ENCODE measurements at places on chromosomes 3 and 15. TPM values are rescaled to one million over a fixed set of nuclear protein-coding genes. Genes with fewer than 3 reads are reported as not detected.

ACKR2 gene
- 3.5 TPM for total RNA-seq

CCR5 gene
- not detected for total RNA-seq

GATA2 gene
- 6.7 TPM for total RNA-seq

DTX3L gene
- 21.4 TPM for total RNA-seq

FBXO45 gene
- total RNA-seq, result 14.3 TPM

BCL2A1 gene
- 0.13 TPM for total RNA-seq

APBA2 gene
- total RNA-seq, result 22.7 TPM

SIDT1 gene
- total RNA-seq, result not detected

STAB1 gene
- total RNA-seq, result 330 TPM

LEKR1 gene
- total RNA-seq, result 0.26 TPM

ACOX2 gene
- total RNA-seq, result 1.6 TPM

CHMP2B gene
- 13.7 TPM for total RNA-seq

SGO1 gene
- 1.8 TPM for total RNA-seq

SLC9C1 gene
- total RNA-seq, result under 0.01 TPM

GABRR3 gene
- not detected for total RNA-seq

NEK11 gene
- total RNA-seq, result 2.3 TPM

PLA2G4D gene
- total RNA-seq, result not detected

SHC4 gene
- 0.51 TPM for total RNA-seq

TTC21A gene
- 0.90 TPM for total RNA-seq

SCAANT1 gene
- total RNA-seq, result not detected

CHRNA5 gene
- total RNA-seq, result 2.1 TPM

HRG gene
- total RNA-seq, result not detected

MST1R gene
- total RNA-seq, result 0.13 TPM

CNTN4 gene
- total RNA-seq, result not detected

PPP1R14D gene
- total RNA-seq, result not detected

SLC2A2 gene
- total RNA-seq, result not detected

CLDN16 gene
- total RNA-seq, result not detected

ETV5 gene
- 28.5 TPM for total RNA-seq

SH3GL3 gene
- total RNA-seq, result not detected

ECE2 gene
- total RNA-seq, result not detected

TRIM42 gene
- total RNA-seq, result not detected

APOD gene
- 12.9 TPM for total RNA-seq

IGF1R gene
- total RNA-seq, result 13.5 TPM

TTLL13 gene
- 0.13 TPM for total RNA-seq

LDHAL6B gene
- not detected for total RNA-seq

SLC22A14 gene
- under 0.01 TPM for total RNA-seq

KCNMB2 gene
- not detected for total RNA-seq

IRAK2 gene
- 60.3 TPM for total RNA-seq

SMAD6 gene
- total RNA-seq, result 7.5 TPM

MYEF2 gene
- 8.6 TPM for total RNA-seq

INSYN1 gene
- 0.51 TPM for total RNA-seq

FMN1 gene
- under 0.01 TPM for total RNA-seq

ABHD6 gene
- total RNA-seq, result 28.7 TPM

C3orf20 gene
- total RNA-seq, result not detected

FOXL2NB gene
- total RNA-seq, result not detected

P2RY14 gene
- total RNA-seq, result not detected

CMC1 gene
- 2.1 TPM for total RNA-seq

CCR3 gene
- not detected for total RNA-seq

LYZL4 gene
- not detected for total RNA-seq

AP3B2 gene
- total RNA-seq, result not detected

HIGD2B gene
- total RNA-seq, result not detected

OR5H1 gene
- not detected for total RNA-seq
